Spinal cord (tissue), 10 donors: ENCODE measurements at places on chromosomes 2 and 18.

DNA sequence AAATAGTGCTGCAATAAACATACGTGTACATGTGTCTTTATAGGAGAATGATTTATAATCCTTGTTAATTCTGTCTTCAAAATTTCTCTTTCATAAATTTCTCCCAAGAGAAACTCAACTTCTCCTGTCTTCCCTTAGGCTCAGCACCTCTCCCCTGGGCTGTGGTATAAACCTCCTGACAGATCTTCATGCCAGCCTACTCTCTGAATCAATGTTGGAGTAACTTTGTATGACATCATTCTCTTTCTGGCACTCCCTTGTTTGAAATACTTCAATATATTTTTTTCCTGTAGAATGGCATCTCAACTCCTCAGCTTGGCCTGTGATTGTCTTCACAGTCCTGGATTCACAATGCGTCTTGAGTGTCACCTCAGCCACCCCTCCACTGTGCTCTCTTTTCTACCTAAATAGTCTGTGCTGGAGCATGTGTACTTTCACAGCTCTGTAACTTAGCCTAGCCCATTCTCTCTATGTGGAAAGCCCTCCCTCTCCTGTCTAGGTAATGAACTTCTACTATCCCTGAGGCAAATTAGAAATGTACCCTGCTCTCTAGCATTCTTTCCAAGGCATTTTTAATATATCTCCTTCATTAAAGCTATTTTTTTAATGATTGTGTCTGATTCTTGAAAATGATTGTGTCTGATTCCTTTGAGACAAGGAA is 649.9 kb upstream of the FANCL start:
- no peak for DNase-seq

GRCh38 chr2:118124288-118124891 is 36.1 kb downstream of the INSIG2 start:
- no peak for DNase-seq

DNA sequence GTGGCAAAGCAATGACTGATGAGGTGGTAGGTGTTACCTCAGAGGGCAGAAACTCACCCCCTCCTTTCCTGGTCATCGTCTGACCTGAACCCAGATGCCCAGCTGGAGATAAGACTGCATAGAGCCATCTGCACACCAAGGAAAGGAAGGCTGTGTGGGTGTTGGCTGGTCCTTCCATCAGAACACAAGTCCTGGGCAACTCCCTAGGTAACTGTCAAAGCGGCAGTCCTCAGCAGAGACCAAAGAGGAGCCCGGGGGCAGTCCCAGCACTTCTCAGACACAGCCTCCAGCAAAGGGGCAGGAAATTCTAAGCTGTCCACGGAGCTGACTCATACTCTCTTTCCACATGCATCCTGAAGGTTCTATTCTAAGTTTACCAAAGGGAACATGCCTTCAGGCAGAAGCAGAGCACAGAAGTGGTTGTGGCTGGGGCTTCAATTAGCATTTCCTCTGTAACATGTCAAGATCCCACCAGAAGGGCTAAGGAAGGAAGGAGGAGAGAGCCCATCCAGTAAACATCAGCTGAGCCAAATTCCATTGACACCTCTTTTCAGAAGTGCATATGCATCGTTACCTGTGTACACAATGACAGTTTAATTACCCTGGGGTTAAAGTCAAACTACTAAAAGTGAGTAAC is 54.7 kb downstream of the SPRED2 start:
- no peak for DNase-seq

DNA sequence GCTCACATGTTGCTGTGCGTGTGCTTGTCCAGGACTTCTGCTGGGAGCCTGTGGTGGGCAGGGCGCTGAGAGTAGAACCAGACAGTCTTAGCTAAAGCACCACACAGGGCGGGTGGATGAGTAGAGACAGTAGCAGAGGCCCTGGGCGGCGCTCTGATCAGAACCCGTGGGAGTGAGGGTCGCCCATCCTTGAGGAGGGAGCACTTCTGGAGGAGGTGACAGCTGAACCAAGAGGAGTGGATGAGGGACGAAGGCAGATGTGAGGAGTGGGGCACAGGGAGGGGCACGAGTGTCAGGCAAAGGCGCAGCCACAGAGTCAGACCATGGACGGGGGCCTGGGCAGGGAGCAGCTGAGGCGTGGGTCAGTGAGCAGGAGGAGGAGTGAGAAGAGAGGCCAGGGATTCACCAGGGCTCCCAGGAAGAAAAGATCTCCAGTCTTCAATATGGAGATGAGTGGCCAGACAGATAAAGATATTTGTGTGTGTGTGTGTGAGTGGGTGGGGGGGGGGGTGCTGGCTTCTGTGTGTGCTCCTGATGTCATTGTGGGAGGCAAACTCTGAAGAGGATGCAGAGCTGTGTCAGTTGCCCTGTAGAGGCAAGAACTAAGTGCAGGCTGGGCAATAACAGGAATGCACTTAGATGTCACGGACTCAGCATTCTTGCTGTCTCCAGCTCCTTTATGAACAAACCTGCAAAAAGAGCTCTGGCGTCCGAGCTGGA is 79.6 kb downstream of the TPO start:
- DNase-seq = no peak

- DNase-seq = no peak
Observed at GRCh38 chr18:35371412-35372195, 5.5 kb downstream of the ZNF396 start.

DNA sequence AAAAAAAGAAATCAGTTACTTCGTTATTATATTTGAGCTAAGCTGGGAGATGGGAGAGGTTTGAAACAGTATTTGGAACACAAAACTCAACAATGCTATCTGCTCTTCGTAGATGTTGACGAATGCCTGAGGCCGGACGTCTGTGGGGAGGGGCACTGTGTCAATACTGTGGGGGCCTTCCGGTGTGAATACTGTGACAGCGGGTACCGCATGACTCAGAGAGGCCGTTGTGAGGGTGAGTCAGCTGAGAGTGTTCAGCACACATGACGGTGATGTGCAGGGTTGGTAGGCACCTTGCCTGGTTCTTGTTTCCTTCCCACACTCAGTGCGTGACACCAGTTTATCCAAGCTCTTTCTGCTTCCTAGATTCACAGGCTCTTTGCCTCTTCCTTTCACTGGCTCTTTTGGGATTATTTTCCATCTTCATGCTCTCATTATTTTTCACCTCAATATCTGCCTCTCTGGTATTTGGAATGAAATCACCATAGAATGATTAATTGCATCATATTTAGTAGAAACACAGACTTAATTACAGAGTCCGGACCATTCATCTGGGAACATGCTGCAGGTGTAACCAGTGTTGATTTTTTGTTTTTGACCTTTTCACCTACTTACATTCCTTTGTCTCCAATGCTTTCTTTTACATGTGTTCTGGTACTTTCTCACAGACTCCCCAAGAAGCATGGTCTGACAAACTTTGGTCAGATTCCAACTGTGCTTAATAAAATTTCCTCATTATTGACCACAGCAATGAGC is 200.6 kb upstream of the RASGRP3 start:
- no peak for DNase-seq

DNA sequence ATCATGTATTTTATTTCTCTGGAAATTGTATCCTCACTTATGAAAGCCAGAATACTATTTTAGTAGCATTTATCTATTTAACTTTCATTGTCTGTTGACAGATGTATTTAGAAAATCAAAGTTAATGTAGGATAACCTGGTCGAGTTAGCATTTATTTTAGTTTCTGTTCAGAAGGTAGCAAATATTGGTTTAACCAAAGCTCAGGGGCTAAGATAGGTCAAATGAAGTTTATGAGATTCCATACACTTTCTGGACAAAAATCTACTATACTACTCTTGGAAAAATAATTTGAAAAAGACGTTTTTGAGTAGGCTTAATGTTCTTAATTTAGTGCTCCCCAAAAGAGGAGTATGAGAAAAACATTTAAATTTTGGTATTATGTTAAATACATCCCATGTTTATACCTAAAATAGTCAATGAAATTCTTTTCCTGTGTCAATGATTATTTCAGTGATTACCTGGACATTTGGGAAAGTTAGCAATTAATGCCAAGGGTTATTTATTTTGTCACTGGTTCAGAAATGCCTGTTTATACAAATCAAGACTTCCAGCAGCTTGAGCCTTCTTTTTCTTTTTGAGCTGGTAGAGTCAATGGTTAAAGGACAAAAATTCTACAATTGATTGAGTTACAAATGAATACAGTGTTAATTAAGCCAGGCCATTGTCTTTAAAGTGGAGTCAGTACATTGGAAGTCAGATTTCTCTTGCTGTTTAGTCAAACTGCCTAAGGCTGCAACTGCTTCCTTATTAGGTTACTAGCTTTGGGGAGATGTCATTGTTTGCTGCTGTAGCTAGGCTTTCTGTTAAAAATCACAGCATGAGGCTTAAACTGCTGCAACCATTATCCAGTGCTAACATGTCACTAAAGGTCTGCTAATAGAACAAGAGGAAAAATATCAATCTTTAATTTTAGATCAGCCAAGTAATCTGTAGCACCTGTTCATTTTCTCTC is 182.3 kb downstream of the CAMKMT start:
- no peak for DNase-seq

DNA sequence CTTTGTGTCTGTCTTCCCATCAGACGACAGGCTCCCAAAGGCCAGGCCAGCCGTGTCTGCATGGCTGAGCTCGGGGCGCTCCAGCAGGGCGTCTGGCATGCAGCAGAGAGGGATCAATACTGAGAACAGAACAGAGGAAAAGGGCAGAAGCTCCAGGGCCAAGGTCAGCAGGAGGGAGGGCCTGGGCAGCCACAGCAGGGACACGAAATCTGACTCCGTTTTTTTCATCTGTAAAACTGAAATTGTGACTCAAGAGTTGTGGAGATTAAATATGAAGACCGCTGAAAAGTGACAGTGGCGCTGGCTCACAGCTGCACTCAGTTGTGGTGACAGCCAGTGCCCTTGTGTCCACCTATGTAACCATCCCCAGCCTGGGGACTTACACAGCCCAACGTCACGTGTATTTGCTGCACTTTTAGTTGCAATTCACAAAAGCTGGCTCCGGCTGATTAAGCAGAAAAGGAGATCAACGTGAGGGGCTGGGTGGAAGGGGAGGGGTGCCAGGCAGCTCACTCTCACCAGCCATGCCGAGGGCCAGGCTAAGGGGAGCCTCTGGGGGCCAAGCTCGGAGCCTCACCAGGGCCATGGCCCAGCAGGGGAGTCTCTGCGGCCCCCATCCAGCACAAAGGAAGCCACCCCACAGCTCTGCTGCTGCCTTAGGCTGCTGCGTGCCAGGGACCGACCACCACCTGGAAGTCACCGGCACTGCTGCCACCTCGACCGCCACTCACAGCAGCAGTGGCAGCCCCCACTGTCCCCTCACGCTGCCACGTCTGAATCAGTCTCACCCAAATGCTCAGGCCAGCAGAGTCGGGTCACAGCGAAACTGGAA is 74.7 kb downstream of the EIPR1 start:
- DNase-seq = no peak

- DNase-seq = no peak
Observed at GRCh38 chr18:10298346-10298745, 156.1 kb upstream of the APCDD1 start.

- DNase-seq = no peak
Observed at GRCh38 chr2:68824831-68825230, 46.4 kb downstream of the BMP10 start.

DNA sequence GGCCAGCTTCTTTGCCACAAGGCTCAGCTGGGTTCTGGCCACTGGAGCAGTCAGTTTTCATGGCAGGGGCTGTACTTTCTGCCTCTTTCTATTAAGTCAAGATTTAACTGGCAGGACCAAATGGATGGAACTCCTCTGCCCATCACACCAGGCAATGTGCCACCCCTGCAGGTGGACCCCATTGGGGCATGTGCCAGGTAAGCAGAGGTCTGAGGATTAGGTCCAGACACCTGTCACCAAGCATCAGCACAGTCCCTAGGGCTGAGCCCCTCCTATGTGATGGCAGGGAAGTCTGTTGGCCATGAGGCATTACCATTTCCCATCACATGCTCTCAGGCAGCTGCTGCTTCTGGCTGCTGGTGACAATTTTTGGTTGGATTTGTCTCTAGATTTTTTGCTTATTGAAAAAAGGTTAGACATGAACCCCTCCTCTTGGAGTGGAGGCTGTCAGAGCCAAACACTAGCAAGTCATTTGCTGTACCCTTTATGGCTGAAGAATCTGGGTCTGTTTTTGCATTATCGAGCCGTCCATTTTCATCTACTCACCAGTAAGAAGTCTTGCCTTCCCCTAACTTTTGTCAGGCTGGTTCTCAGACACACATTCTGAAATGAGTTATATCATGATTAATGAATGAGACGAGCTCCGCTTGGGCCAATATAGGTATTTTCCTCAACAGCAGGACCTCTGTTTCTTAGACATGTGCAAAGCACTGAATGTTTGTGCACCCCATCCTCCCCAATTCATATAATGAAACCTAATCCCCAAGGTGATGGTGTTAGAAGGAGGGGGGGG is 328.0 kb downstream of the TSN start:
- DNase-seq = no peak

GRCh38 chr2:233446121-233446520 is 91.8 kb downstream of the DGKD start:
- DNase-seq = no peak

DNA sequence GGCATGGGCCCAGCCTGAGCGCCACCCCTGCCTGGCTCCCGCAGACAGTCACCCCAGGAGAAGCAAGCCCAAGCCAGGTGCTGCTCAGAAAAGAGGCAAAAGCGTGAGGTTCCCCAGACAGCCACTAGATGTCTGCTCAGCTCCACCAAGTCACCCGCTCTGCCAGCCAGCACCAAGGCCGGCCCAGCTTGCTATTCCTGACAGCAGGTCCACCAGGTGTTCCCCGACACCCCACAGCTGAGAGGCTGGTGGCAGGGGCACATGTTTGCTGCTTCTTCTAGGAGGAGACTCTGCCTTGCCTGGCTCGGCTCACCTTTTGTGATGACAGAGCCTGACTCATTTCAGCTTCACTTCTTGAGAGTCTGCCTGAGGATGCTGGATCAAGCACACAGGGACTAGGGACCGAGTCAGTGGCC is 206.7 kb downstream of the MGAT5 start:
- peak; percentile 94 for DNase-seq

DNA sequence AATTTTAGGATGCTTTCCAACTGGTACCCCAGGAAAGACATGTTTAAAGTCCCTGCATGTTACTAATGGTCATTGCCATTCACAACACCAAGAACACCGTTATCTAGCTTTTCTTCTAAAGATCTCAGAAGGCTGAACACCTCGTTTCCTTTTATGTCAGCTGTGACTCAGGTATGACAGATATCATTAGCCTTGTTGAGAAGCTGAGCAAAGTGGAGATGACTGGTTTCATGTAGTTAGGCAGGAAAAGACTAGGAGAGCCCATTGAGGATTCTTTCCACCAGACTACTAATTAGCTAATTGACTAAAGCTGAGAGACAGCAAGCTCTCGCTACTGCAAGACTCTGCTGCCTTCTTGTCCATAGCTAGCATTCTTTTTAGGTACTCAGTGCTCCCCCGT is 32.0 kb upstream of the ARL5A start:
- DNase-seq = no peak

DNA sequence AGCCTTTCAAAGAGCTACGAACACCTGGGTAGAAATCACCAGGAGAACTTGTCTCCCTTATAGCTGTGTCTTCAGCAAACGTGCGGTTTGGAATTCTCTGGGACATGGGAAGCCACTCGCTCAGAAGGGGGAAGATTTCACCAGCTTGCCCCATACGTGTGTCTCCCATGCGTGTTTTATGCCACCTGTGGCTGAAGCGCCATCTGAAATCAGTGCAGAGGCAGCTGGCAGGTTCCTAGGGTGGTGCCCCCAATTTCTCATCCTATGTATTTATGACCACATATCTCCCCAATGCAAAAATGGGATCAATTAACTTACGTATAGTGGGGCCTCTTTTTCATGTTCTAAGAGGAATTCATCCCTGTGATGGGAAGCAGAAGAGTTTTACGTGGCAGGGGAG is 81.6 kb downstream of the TPO start:
- no peak for DNase-seq

- DNase-seq = no peak
Observed at GRCh38 chr2:217218269-217219163, 358.7 kb upstream of the TNP1 start.
